ENCODE measurements at places on chromosomes 16 and 17. TPM values are rescaled to one million over a fixed set of nuclear protein-coding genes. Genes with fewer than 3 reads are reported as not detected.

JUP gene
- total RNA-seq, result 51.4 TPM

FA2H gene
- 0.26 TPM for total RNA-seq

SLC13A5 gene
- total RNA-seq, result not detected

HSF4 gene
- 4.5 TPM for total RNA-seq

C16orf54 gene
- total RNA-seq, result 2.5 TPM

PIRT gene
- 1.9 TPM for total RNA-seq

SCGB1C2 gene
- not detected for total RNA-seq

CA7 gene
- total RNA-seq, result not detected

GRCh38 chr17:29718446-29719039 is 95.8 kb upstream of the CORO6 start:
- DNase-seq, result no peak

DNA sequence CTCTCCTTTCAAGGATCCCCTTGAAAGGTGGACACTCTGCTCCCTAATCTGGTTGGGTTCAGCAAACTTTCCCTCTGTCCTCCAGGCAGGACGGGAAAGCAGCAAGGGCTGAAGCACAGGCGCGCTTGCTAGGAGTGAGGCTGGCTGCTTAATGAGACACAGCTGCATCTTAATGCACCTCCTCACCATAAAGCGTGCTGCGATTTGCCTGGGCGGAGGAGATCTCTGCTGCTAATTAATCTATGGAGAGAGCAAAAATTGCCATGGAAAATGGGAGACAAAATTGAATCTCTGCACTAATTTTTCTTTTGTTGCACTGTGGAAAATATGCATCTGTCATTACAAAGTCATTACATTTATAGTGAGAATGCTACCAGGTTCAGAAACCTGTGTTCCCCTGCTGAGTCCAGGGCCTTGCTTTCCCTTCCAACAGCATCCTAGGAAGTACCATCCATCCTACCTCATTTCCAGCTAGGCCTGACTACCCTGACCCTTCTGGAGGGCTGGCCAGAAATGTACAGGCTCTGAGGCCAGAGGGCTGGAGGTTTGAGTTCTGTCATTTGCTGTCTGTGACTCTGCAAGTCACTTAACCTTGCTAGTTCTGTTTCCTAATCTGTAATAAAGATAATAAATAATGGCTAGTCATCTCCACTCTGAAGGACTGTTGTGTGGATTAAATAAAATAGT is 43.5 kb upstream of the BCAR1 start:
- no peak for DNase-seq

- no peak for DNase-seq
Measured at GRCh38 chr17:50924800-50925199, 58.6 kb upstream of the TOB1 start.

DNA sequence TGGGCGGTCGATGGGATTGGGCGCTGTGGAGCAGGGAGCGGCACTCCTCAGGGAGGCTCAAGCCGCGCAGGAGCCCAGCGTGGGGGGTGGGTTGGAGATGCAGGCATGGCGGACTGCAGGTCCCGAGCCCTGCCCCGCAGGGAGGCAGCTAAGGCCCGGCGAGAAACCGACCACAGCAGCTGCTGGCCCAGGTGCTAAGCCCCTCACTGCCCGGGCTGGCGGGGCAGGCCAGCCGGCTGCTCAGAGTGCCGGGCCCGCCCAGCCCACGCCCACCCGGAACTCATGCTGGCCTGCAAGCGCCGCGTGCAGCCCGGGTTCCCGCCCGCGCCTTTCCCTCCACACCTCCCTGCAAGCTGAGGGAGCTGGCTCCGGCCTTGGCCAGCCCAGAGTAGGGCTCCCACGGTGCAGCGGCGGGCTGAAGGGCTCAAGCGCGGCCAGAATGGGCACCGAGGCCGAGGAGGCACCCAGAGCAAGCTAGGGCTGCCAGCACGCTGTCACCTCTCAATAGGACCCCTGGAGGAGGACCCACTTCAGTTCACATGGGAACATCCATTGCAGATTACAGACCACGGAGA is 20.5 kb upstream of the METTL16 start:
- no peak for DNase-seq

- no peak for DNase-seq
Measured at GRCh38 chr17:48842746-48843145, 11.9 kb downstream of the CALCOCO2 start.

GRCh38 chr17:83067071-83067717 is 12.2 kb upstream of the METRNL start:
- no peak for DNase-seq

DNA sequence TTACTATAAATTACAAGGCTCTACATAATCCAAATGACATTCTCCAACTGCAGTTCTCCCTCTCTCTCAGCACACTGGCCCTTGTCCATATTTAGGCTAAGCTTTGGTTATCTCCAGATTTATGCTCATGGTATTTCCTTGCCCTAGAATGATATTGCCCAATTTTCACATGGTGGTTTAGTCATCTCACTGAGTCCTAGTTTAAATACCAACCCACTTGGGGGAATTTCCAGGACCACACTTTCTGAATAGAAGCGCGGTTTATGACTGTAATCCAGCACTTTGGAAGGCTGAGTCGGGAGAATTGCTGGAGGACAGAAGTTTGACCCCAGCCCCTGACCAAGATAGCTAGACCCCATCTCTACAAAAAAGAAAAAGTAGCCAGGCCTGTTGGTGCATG is 280.1 kb upstream of the MON1B start:
- DNase-seq, result no peak

DNA sequence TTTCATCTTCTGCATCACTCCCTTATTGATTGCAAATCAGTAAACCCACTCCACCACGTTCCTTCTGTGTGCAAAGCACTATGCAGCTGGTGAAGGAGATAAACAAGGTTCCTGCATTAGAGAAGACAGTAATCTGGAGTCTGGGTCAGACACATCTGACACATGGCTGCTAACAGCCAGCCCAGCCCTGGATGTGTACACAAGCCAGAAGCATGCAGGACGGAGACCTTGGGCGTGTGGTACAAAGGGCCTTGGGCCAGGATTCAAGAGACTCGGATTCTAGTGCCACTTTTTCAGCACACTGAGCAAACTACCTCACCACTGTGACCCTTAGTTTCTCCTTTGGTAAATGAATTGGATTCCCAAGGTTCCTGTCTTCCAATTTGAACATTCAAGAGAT is 86.6 kb upstream of the DNAH9 start:
- no peak for DNase-seq

DNA sequence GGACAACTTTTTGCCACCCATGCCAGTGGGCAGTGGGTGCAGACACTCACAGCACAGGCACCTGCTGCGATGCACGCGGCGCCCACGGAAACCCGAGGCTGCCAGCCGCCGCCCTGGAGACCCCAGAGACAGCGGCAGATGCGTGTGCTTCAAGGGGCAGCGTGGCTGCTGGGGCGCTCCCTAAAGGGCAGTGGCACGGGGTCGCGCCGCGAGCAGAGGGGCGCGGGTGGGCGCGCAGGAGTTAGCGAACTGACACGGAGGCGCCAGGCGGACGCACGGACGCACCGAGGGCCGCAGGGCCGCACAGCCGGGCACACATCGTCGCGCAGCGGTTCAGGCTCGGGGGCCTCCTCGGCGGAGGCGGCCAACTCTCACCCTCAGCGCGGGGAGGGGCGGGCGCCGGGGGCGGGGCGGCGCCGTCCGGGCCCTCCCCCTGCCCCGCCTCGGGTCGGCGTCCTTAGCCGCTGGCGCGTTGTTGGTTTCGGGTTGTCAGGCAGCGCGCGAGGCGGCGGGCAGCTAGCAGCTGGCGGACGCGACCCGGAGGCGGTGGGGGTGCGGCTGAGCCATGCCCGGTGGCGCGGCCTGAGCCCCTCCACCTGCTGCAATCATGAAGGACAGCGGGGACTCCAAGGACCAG is at the start of gene KIF19:
Gene KIF19 (plus strand): TSS at position 484 of the 637 bp plus-strand sequence. CDS start 124 bp downstream, at position 608.
- no peak for DNase-seq

GRCh38 chr16:75868636-75869632 is 142.6 kb upstream of the CPHXL start:
- DNase-seq, result no peak

GRCh38 chr16:4623593-4623992 is 1.0 kb upstream of the MGRN1 start:
- no peak for DNase-seq

DNA sequence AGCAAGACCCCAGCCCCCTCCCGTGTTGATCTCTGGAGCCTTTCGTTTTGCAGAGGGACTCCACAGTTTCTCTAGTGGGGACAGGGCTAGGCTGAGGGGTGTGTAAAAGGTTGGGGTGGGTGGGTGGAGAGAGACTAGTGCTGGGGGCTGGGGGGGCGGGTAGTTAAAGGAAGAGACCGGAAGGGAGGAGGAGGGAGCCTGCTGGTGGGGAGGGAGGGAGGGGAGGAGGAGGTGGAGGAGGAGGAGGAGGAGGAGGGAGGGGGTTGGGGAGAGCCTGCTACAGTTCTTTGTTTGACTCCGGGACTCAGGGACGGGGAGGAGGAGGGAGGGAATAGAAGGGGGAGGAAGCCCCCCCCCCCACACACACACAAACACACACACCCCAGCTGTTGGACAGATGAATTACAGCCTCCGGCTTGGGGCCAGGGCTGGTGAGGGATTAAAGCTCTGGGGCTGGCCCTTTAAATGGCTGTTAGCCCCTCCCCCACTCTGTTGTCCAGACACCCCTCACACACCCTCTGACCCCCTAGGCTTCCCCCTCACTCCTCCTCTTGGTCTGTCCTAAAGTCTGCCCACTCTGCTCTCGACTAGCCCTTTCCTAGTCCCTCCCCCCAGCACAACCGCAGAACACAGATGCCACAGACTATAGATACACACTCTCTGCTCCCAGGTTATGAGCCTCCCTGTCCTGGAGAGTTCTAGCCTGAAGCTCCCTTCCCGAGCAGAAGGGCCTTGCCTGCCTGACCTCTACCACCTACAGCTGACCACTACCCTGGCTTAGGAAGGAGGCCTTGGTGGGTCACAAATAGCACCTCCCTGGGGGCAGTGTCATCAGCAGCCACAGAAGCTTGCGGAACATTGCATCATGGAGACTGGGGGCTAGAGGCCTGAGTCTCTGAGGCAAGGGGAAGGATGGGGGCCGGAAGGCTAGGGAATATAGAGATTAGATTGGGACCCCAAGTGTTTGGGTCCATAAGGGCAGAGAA is 4.4 kb downstream of the KDM6B start:
- DNase-seq, result no peak

DNA sequence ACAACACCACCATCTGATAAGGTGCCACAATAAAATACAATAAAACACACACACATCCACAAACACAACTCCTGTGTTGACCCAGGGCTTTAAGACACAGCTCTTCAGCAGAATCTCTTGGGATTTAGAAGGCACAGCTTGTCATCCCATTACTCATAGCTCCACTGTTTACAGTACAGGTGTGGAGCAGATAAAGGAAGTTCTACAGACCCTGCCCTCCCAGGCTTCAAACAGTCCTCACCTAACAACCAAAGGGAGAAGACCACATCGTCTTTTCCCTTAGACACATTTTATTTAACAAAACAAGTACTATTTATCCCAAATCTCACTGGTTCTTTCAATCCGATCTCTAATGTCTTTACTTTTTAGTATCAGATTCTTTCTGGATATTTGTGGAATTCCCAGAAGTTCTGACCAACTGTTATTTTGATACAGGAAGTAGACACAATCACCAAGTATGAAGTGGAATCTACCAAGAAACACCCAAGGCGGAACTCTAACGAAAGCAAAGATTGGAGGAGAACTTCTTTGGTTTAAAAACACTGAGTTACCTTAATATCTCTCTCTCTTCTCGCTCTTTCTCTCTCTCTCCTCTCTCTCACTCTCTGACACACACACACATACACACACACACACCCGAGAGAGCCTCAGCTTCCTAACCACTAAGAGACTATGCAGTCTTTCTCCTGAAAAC is 46.1 kb downstream of the CYTH1 start:
- DNase-seq, result no peak

- DNase-seq, result no peak
Measured at GRCh38 chr17:8803531-8804420, 4.6 kb upstream of the MFSD6L start.

DNA sequence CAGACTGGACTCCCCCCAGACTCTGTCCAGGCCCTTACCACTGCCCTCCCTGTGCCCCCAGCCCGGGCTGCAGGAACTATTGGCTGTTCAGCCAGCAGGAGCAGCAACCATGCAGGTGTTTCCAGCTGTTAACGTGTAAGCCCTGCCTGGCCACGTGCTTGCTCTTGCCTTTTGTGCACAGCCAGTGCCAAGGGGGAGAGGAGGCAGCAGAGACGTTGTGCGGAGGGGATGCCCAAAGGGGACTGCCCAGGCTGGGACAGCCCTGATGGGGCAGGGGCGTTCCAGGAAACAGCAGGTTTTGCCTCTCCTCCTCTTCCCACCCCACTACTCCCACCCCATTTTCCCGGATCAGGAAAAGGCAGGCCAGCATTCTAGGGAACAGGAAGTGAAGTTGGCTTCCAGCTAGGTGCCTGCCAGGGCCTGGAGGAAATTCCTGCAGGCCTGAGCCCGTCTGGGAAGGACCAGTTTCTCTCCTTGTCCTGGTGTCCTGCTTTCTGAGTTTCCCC is 16.7 kb upstream of the LASP1NB start:
- no peak for DNase-seq

- no peak for DNase-seq
Measured at GRCh38 chr16:74024953-74025352, 271.7 kb upstream of the PSMD7 start.

- DNase-seq, result no peak
Measured at GRCh38 chr17:40251576-40251975, 32.5 kb downstream of the WIPF2 start.

GRCh38 chr17:39848600-39848999 is 15.5 kb downstream of the IKZF3 start:
- DNase-seq, result no peak

GRCh38 chr17:21452377-21453143 is 76.4 kb downstream of the KCNJ12 start:
- DNase-seq, result peak; percentile 21

DNA sequence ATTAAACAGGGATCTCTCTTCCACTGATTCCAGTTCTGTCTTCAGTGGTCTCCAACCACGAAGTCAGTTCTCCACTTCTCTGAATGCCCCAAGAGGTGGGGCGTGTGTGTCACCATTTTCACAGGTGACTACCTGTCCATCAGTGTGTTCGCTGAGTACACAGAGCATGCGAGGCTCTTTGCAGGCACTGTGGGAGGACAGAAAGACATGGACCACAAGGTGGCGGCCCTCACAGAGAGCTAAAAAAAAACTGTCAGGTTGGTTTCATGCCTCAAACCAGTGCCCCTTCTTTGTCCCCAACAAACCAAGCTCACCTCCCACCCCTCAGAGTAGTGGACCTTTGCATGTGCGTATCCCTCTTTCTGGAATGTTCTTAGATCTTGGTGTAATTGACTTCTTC is 13.8 kb downstream of the EMP2 start:
- no peak for DNase-seq
